A549 treated with AZD2906 at 1 μM for 4 hours (cell line): ENCODE measurements at places on chromosomes 13 and 19. TPM values are rescaled to one million over a fixed set of nuclear protein-coding genes. Genes with fewer than 3 reads are reported as not detected.

The HIF3A gene
- 0.03 to 0.13 TPM (median 0.07 TPM) in 4 of 5 replicates, not detected in the other for total RNA-seq

The UBE2L5 gene
- not detected in 5 replicates for total RNA-seq

The GIPR gene
- 2.0 to 3.3 TPM (median 2.9 TPM) in 5 replicates for total RNA-seq

The ANGPTL8 gene
- total RNA-seq = not detected in 5 replicates

The ZNF223 gene
- 1.9 to 4.0 TPM (median 3.2 TPM) in 5 replicates for total RNA-seq

The DYRK1B gene
- total RNA-seq = 19.3 to 23.3 TPM (median 20.8 TPM) in 5 replicates

The ZNF66 gene
- total RNA-seq = not detected in 5 replicates

The NR1H2 gene
- total RNA-seq = 63.9 to 82.3 TPM (median 79.4 TPM) in 5 replicates

The ZNF729 gene
- total RNA-seq = not detected in 5 replicates

The FLT3LG gene
- total RNA-seq = 1.1 to 1.7 TPM (median 1.3 TPM) in 5 replicates

The TRPC4 gene
- not detected in 5 replicates for total RNA-seq

The MUC16 gene
- total RNA-seq = 0.02 to 0.03 TPM (median 0.02 TPM) in 5 replicates

The KMT5C gene
- total RNA-seq = 5.2 to 6.3 TPM (median 6.0 TPM) in 5 replicates

The HTR2A gene
- total RNA-seq = not detected in 5 replicates

The SHISA7 gene
- total RNA-seq = 0.01 TPM in 1 of 5 replicates, not detected in the others

The PSG3 gene
- total RNA-seq = 0.07 to 0.18 TPM (median 0.13 TPM) in 4 of 5 replicates, not detected in the other

The GSX1 gene
- total RNA-seq = not detected in 5 replicates

The PRR36 gene
- 0.28 to 0.51 TPM (median 0.39 TPM) in 5 replicates for total RNA-seq
